ENCODE measurements at places on chromosomes 6 and 20.

DNA sequence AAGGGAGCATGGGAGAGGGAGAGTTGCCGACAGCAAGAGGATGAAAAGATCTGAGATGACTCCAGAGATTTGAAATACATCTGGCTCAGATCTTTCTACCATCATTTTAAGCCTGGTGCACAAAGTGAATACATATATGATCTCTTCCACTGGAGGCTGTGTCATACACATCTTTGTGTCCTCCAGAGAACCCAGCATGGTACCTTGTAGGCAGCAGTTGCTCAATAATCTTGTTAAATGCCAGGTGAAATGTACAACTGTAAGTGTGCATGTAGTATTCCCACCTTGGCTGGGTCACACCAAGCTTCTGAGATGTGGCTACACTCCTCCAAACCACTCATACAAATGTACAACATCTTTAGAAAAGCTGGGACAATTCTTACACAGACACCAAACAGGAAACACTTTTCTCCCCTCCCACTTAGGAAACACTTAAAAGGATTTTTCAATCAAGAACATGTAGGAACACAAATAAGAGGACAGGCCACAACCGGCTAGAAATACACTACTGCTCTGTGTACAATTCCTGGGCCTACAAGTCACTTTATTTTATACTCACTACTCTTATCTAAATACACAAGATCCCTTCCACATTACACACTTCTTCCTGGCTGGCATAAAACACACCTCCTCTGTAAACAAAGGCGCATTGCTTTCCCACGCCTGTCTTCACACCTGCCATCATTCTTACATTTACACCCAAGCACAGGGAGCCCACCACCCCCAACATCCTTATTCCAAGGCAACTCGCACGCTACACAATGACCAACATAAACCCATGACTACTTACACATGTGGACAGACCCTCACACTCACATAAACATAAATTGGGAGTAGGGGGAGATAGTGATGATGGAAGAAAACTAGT, 3.8 kb upstream of the IER3 start:
- DNase-seq: no peak

DNA sequence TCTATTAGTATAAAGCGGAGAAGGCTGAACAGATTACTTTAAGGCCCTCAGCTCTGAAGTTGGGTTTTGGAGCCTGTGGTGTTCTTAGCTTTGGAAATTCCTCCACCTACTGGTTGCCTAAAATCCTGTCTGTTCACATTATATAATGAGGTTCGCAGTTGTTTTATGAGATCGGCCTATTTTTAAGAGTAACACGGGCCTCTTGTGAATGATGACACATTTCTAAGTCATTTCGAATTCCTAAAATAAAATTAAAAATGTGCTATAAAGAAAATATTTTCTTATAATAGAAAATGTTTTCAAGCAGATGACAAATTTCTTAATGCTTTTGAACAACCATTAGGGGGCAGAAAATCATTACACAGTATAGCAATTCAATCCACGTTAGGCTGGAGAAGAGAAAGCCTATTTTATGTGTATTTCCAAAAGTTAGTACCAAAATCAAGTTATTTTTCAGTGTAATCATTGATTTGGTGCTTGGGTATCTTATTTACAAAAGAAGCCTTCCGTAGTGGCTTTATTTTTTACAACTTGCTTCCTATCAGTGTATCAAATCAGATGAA, 15.8 kb upstream of the FAM8A1 start:
- DNase-seq: no peak

DNA sequence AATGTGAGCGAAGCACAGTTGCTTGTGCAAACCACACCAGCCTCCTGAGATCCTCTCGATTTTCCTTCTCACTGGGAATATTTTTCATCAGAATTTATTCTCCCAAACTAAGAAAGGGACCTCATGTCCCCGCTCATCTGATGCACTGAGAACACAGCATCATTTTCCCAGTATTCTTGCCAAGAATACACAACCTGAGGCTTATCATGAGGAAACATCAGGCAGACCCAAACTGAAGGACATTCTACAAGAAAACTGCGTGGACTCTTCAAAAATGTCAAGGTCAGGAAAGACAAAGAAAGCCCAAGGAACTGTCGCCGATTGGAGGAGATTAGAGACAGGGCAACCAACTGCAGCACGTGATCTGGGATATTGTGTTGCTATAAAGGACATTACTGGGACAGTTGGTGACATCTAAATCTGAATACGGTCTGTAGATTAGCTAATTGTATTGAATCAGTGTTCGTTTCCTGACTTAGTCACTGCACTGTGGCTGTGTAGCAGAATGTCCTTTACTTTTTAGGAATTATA, 72.3 kb downstream of the SNX5 start:
- DNase-seq: no peak

DNA sequence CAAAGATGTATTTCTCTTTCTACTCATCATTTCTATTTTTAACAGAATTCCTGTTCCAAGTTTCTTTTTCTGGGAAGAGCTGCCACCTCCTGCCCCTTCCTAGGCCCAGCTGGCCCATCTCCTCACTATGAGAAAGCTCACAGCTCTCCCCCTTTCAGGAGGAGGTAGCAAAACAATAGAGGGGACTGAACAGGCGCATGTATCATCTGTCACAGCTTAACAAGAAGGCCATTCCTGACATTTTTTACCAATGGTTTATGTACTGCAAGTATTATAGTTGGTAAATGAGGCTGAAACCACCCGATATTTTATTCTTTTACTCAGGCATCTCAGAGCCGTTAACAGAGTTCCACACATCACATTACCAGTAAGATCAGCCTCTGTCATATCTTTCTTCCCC, 103.7 kb upstream of the MTHFD1L start:
- DNase-seq: no peak

- no peak for DNase-seq
Measured at GRCh38 chr6:137630666-137631065, 136.5 kb upstream of the OLIG3 start.

DNA sequence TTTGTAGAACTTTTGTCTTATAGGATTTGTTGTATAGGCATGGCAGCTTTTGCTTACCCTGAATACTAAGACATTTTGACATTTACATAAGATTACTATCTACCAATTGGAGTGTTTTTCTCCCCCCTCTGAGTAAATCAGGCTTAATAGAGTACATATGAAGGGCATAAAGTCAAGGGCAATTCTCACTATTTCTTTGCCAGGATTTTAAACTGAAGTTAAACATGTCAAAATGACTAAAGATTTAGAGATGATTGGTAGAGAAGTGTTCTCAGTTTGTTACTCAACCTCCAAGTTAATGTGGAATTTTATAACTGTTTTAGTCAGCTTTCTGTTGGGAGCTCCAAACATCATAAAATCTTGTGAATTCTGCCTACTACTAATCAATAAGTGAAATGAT, 157.8 kb downstream of the CDKAL1 start:
- no peak for DNase-seq

DNA sequence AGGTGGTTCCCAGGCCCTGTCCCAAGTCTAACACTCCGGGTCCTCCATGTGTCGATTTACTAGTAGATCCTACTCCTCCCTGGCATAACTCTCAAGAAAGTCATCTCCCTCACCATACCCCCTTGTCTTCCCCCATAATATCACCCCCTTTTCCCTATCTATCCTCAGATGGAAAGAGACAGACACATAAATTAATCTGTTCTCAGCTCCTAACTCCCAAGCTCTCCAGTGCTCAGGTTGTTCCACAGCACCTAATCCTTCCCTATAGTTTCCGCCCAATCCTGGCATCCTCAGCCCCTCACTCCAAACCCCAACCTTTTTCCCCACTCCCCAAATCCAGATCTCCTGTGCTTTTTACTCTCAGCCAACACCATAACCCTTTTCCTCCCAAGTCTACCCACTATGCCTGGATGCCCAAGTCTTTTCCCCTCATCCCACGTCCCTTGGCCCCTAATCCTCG, 808 bp downstream of the ILRUN start:
- no peak for DNase-seq

DNA sequence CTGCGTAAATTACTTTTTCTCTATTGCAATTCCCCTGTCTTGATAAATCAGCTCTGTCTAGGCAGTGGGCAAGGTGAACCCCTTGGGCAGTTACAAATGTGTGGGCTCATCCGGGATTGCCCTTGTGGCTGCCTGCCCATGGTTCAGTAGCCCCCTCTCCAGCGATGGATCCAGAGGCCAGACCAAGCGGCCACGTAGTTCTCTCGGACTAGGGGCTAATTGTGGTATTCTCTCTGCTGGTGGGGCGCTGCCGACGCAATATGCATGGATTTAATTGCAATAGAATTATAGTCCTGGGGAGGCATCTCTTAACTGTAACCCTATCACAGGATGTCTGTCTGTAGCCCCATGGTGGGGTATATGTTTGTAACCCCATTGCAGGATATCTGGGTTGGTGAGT, 64.3 kb upstream of the UNC93A start:
- no peak for DNase-seq

- no peak for DNase-seq
Measured at GRCh38 chr6:130833569-130833968, 6.4 kb downstream of the SMLR1 start.

- DNase-seq: no peak
Measured at GRCh38 chr20:39904476-39905112, 784.4 kb downstream of the MAFB start.

GRCh38 chr6:41579088-41579610, 33.0 kb downstream of the FOXP4 start:
- no peak for DNase-seq

DNA sequence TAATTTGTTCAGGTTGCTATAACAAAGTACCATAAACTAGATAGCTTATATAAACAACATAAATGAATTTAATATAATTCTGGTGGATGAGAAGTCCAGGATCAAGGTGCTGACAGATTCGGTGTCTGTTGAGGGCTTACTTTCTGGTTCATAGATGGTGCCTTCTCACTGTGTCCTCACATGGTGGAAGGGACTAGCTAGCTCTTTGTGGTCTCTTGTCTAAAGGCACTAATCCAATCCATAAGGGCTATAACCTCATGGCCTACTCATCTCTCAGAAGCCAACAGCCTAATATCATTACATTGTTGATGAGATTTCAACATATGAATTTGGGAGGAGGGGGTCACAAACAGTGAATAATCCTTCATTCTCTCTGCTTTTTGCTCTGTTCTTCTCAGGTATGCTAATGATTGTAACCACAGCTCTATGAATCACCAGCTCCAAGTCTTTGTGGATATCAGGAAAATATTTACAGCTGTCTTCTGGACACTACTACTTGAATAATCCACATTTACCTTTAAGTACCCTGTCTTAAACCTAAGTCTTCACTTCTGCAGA, 122.3 kb downstream of the NKAIN2 start:
- no peak for DNase-seq

DNA sequence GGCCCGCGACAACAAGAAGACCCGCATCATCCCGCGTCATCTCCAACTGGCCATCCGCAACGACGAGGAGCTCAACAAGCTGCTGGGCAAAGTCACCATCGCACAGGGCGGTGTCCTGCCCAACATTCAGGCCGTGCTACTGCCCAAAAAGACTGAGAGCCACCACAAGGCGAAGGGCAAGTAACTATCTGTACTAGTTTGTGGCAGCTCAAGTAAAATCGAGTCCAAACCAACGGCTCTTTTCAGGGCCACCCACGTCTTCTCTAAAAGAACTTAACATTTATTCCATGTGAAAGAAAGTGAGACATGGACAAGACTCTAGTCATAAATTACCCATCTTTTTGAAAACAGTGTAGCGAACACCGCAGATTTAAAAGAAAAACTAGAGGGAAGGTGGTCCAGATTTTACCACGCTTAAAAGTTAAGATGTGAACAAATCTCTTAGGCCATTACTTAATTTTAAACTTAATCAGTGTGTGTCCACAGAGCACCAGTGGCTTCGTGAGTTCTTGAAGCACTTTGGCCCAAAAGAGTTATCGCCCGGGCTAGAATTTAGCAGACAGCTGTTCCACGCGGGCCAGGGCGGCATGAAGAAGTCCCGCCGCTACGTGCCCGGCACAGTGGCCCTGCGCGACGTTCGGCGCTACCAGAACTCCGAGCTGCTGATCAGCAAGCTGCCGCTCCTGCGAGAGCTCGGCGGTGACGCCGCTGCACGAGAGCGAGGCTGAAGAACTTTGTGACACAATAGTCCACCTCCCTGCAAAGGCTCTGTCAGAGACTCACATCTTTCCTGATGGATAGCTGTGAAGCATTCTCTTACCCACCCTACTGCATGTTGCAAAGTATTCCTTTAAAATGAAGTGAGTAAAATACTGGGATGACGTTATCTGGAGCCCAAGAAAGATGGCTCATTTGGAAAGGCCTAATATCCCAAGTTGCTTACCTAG, 113.9 kb upstream of the PRSS16 start:
- DNase-seq: no peak

DNA sequence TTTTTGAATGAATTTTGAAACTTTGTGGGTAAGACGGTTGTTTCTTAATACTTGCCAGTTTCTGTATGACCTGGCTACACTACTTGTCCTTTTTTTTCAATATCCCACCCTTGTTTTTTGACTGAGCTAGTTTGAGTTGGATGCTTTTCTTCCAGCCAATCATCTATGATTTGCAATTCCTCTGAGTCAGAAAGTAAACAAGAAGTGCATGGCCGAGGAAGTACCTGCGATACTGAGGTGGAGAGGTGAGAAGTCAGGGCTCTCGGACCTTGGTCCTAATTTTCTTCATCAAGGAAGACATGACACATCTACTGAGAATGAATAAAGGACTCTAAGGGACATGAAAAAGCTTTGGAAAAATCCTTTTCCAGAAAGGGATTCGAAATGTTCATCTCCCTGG, 185.7 kb downstream of the LINC00237 start:
- DNase-seq: no peak

- DNase-seq: no peak
Measured at GRCh38 chr6:5498579-5498899, 237.2 kb downstream of the FARS2 start.

DNA sequence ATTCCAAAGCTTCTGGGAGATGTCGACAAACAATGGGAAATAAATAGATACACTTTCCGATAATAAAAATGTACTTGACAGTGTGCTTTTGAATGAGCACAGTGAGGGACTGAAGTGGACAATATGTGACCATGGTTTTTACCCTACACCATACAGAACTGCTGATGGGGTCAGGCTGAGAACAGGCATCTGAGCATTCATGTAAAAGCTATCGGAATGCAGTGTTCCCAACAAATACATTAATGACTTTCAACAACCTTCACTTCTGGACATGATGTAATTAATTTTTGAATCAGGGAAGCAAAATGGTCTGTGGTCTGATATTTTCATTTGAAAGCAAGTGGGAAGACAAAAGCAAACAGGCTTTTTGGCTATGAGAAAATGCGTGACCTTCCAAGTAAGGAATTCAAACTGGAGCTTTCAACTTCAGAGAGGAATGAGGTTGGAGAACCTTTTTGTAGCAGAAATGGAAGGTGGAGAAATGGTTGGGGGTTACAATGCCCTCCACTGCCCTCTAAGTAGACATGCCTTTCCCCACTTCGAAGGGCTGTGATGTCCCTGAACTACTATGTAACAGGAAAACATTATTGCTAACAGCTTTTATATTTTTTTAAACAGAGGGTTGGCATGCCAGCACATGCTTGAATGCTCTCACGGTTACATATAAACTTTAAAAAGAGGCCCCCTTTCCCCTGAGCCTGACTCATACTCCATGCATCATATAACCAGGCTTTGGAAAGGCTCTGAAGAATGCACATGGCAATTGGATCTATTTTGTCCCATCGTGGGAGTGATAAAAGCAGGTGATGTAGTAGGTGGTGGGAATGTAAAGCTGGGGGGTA, 203.5 kb upstream of the CITED2 start:
- DNase-seq: no peak

All from hippocampal formation (tissue), 2 donors.